ENCODE measurements at places on chromosomes 3 and 15. TPM values are rescaled to one million over a fixed set of nuclear protein-coding genes. Genes with fewer than 3 reads are reported as not detected.
A peak's percentile ranks its signal among the peaks of the same experiment; 100 is the strongest.

Gene FANCD2OS
- total RNA-seq, result not detected

Gene MED12L
- 1.5 TPM for total RNA-seq

Gene CAND2
- total RNA-seq, result 6.1 TPM

Gene MGA
- 48.0 TPM for total RNA-seq

Gene PLA2G4B
- total RNA-seq, result 16.5 TPM

Gene GPR156
- total RNA-seq, result 0.69 TPM

Gene WNT7A
- 0.59 TPM for total RNA-seq

Gene SCN11A
- 1.9 TPM for total RNA-seq

Gene IL5RA
- total RNA-seq, result 0.79 TPM

Gene SAMMSON
- 0.69 TPM for total RNA-seq

Gene FAM162A
- 20.6 TPM for total RNA-seq

Gene TMEM158
- total RNA-seq, result 2.4 TPM

Gene SOX2
- total RNA-seq, result 1.9 TPM

Gene EFHB
- 0.79 TPM for total RNA-seq

Gene GOLGA6B
- total RNA-seq, result 0.10 TPM

- DNase-seq, result no peak
These were observed 485.5 kb upstream of the THBS1 start for GRCh38 chr15:39095218-39095879.

- DNase-seq, result no peak
These were observed 779 bp downstream of the GRIP2 start for GRCh38 chr3:14539384-14539741.

DNA sequence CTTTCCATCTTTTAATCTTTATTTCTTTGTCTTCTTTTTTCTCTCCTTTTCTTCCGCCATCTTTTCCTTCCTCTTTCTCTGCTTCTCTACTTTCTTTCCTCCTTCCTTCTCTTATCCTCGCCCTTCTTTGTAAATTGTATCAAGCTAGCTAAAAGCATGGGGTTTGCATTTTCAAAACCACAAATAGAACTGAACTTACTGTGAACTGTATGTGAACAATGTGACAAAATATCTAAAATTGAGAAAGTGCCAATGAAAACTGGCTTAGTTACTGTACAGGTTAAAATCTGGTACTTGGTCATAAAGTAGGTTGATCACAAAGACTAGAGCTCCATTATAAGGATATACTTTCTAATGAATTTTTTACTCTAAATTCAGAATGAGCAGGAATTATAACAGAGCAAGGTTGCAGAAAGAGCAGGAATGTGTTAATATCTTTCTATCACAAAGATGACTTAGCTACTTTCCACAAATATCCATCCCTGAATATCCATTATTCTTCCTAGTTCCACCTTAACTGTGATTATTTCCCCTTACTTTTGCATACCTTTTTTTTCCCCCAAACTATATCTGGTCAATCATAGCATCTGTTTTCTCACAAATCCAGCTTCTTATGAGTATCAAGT is 122.4 kb downstream of the LSAMP start:
- no peak for DNase-seq

DNA sequence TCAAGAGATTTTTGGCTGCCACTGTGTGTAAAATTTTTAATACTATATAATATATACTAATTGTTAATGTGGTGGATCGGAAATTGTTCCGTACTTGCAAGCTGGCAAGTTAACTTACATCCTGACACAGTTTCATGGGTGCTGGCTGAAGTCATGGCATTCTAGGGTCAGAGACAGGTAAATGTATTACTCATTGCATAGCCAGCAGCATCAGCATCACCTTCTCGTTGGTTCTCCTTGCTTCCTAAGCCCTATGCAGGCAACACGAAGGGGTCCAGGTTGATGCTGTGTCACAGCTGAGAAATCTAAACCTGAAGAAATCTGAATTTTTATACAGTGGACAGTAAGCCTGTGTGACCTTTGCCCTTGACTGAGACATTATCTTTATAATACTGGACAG is 162.7 kb downstream of the KLHL25 start:
- DNase-seq, result no peak

DNA sequence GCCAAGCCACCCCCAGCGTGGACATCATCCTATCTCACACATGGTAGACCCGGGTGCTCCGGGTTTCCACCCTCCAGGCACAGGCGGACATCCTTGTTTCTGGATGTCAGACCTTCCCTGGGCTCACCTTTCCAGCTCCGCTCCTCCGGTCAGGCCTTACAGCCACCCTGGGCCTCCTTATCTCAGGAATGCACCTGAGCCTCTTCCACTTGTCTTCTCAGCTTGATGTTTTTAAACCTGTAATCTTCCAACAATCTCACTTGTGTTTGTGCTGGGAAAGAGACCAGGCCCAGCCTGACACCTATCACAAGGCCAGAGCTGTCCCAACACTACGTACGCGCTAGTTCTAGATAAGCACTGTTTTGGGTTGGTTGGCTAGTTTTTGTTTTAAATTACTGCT is 53.9 kb downstream of the NIPA2 start:
- DNase-seq, result no peak

GRCh38 chr15:56428821-56429458 is 36.0 kb downstream of the MNS1 start:
- peak; percentile 15 for DNase-seq

- no peak for DNase-seq
These were observed 710.8 kb downstream of the PLOD2 start for GRCh38 chr3:145450018-145450682.

DNA sequence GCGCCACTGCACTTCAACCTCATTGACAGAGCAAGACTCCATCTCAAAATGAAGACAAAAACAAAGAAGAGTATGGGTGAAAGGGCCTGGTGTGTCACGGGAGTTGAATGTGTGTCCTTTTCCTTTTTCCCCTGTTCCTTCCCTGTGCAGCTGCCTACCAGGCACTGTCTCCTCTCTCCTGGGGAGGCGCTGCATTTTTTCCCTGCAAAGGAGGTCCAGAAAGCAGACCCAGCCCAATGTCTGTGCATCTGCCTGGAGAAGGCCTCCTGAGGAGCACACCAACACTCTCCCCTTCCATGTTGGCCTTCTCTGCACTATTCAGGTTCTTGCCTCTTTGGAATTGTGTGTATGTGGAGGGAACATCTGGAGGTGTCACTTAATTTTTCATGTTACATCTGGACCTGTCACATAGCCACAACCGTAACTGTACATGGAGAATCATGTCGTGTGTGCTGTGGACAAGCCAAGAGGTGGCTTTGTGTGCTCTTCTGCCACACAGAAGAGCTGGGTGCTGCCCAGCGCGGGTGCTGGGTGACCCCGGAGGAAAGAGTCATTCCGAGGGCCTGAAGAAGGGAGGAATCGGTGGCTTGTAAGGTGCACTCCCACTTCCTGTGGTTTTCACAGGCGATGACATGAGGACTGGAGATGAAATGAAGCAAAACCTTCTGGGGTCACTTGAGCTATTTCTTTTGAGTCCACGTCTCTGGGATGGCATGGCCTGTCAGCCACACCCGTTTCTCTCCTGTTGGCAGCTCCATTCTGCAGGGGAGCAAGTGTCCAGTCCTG is 46.5 kb upstream of the CGNL1 start:
- DNase-seq, result no peak

- DNase-seq, result no peak
These were observed 1.7 kb downstream of the SYNM start for GRCh38 chr15:99106417-99107220.

DNA sequence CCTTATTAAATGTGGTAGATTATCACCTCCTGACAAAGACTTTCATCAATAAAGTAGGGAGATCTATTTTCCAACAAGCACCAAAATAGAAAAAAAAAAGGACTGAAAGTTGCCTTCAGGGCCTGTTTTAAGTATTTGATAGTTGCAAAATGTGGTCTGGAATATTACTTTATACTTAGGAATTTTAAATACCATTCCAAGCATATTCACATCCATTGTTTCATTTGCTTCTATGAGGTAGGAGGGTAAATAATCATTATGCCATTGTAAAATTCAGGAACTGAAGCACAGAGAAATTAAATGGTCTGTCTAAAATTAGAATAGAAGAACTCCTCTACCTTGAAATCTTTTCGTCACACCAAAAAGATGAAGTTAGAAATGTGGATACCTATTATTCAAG is 110.0 kb downstream of the TMCC1 start:
- no peak for DNase-seq

- DNase-seq, result no peak
These were observed 120.9 kb downstream of the SAMMSON start for GRCh38 chr3:70120357-70120966.

GRCh38 chr3:197577366-197578074 is 21.8 kb upstream of the BDH1 start:
- DNase-seq, result no peak

GRCh38 chr15:78739206-78739605 is 72.1 kb downstream of the ADAMTS7 start:
- no peak for DNase-seq

DNA sequence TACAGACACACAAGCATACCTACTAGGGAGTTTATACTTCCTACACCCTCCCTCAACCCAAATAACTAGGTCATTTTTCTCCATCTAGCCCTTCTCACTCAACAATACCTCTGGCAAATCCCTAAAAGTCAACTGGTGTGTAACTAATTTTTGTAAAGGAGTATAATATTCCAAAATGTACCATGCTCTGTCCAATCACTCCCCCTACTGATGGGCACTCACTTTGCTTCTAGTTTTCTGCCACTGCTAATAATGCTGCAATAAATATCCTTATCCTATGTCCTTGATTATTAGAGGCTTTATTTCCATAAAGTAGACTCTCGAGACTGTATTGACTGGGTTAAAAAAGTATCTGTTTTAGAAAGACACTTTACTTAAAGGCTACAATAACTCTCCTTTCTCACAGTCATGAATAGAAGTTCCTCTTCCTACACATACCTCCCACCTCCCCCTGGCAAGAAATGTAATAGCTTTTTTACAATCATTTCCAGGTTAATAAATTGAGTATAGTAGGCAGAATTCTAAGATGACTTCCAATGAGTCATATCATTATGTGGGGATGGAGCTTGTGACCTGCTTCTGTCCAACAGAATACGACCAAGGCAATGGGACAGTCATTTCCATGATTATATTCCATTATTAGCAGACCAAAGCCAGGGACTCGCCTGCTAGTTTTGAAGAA is 30.0 kb downstream of the SHQ1 start:
- DNase-seq, result peak; percentile 23

DNA sequence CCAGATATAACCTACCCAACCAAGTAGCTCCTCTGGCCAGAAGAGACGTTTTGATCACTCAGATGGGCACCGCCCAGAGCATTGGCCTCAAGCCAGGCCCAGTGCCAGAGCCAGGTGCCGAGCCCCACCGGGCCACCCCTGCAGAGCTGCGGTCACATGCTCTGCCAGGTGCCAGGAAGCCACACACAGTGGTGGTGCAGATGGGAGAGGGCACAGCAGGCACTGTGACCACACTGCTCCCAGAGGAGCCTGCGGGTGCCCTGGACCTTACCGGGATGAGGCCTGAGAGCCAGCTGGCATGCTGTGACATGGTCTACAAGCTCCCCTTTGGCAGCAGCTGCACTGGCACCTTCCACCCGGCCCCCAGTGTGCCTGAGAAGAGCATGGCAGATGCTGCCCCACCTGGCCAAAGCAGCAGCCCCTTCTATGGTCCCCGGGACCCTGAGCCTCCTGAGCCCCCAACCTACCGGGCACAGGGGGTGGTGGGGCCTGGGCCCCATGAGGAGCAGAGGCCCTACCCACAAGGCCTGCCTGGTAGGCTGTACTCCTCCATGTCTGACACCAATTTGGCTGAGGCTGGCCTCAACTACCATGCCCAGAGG is 19.1 kb upstream of the APEH start:
- no peak for DNase-seq

GRCh38 chr3:144112036-144112435 is 140.4 kb downstream of the DIPK2A start:
- no peak for DNase-seq

- no peak for DNase-seq
These were observed 103.5 kb downstream of the UBE3A start for GRCh38 chr15:25335279-25335678.

GRCh38 chr3:120503727-120504616 is 53.2 kb upstream of the FSTL1 start:
- no peak for DNase-seq

DNA sequence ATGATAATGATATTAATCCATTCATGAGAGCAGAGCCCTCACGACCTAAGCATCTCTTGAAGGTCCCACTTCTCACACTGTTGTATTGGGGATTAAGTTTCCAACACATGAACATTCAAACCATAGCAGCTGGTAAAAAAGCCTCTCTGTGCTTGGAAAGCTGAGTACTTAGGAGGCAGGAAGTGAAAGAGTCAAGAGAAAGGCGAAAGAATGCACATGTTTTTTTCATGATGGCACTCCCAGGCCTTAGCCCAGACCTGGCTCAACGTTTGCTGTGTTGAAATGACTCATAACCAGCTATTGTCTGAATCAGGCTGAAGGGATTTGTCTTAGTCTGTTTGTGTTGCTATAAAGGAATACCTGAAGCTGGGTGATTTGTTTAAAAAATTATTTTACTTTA is 84.4 kb upstream of the RGMA start:
- DNase-seq, result no peak

GRCh38 chr15:100256970-100257650 is 84.7 kb downstream of the ADAMTS17 start:
- DNase-seq, result no peak

- no peak for DNase-seq
These were observed 91.5 kb downstream of the ITPR1 start for GRCh38 chr3:4584456-4585249.

GRCh38 chr3:115141033-115141757 is 5.9 kb downstream of the ZBTB20 start:
- no peak for DNase-seq

GRCh38 chr15:59176653-59177316 is 29.9 kb upstream of the LDHAL6B start:
- no peak for DNase-seq

DNA sequence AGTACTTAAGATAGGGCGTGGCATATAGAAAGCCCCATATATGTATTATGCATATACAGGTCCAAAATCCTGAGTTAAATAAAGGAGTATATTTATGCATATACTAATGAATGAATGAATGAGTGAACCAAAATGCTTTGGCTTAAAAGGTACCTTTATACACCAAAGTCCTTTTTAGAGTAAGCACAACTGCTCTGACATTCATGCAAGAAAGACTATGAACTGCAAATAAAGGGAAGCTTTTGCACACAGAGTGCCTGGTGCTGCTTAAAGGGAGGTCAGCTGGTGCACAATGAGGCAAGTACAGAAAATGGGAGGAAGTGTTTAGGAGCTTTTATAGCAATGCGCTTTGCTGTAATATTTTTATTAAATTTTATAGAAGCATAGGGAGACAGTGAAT is 214.0 kb downstream of the KLF13 start:
- no peak for DNase-seq

DNA sequence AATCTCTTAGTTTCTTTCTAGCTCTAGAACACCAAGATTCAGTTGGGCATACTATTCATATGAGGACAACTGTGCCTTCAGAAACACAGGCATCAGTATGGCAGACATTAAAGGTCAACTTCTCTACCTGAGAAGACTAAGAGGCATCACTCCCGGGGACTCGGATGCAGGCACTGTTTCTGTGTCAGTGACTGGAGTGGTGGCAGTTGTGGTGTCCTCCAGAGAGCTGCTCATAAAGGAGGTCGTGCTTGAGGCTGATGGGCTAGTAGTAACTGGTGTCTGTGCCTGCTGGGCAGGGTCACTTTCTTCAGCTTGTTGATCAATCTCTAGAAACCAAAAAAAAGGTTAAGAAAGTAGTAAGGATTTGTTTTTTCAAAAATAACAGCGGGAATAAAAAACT is 75.2 kb downstream of the FBXL22 start:
- no peak for DNase-seq
